ENCODE measurements at places on chromosomes 2 and 18.

- H3K27ac ChIP-seq, result no peak overlapping the region
- H3K4me1 ChIP-seq, result peaks cover 6% of the 10 kb centered on the region
- no peaks in the 10 kb centered on the region for H3K36me3 ChIP-seq
- H3K4me3 ChIP-seq, result no peak overlapping the region
Measured at GRCh38 chr2:99700482-99701398, 210.9 kb upstream of the REV1 start.

DNA sequence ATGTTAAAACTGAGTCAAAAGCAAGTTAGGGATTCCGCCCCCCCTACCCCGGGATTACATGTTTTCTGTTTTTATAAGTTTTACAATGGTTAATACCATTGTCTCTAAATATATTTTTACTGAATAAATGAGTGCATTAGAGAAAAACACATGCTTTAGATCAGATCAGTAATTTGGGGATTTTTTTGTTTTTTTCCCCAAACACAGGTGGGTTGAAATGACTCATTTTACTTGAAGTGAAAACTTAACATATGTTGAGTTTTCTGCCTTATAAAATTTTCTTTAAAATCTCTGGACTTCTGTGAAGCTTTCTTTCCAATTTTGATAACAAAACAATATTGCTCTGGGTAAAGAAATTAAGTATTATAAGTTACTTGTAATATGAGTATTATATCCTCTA lies 114.4 kb downstream of the AGPS start:
- H3K4me3 ChIP-seq, result no peak overlapping the region
- no peak overlapping the region for H3K27ac ChIP-seq

DNA sequence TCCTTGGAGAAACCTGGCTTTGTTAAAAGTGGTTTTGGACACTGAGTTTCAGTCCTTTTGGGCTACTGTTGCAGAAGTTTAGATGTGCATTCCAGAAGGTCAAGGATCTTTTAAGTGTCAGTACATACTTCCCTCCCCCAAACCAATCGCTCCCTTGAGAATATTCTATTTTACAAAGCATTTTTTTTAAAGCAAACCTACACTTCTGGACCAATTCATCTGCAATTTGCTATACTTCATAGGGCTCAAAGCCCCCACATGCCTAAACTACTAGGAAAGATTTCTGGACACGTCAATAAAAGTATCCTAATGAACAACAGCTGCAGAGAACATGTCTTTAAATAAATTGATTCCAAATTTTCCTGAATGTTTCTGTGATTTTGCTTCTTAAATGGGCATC lies 157.6 kb downstream of the RDH14 start:
- H3K4me1 ChIP-seq, result peaks cover 16% of the 10 kb centered on the region

DNA sequence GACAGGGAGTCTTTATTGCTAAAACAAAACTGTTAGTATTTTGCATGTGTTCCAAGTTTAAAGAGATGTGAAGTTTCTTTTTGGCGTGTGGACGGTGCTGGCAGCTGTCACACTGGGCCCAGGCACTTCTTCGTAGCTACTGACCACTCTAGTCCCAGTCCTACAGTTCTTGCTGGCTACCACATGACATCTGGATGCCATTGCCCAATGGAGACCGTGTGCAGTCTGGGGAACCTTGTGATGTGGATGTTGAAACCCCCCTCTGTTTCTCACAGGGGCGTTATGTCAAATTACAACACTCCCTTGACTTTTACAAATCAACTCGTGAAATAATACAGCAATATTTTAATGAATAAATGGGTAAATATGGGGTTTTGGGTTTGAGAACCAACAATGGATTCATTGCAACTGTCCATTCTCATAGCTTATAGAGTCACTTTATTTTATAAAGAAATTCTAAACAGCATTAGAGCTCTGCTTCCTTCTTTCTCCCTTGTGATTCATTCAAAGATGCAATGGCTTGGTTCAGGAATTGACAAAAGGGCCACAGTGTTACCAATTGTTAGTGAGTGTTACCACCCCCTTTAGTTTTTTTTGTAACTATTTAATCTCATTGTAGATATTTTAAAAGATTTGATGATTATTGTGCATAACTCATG lies 1.2 kb downstream of the GPD2 start:
- H3K4me3 ChIP-seq, result peak overlapping the region; percentile 88
- no peaks in the 10 kb centered on the region for H3K36me3 ChIP-seq
- DNase-seq, result no peak
- H3K4me1 ChIP-seq, result peaks cover 40% of the 10 kb centered on the region
- no peak overlapping the region for H3K27ac ChIP-seq

DNA sequence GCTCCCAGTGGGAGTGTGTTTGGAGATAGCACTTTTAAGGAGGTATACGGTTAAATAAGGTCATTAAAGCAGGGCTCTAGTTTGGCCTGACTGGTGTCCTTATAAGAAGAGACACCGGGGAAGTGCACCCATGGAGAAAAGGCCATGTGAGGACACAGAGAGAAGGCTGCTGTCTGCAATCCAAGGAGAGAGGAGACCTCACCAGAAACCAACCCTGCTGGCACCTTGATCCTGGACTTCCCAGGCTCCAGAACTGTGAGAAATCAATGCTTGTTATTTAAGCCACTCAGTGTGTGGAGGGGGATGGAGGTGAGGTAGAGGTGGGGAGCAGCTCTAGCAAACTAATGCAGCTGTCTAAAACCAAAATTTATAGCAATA lies 62.0 kb downstream of the RPL31 start:
- H3K4me1 ChIP-seq, result peaks cover 23% of the 10 kb centered on the region
- H3K27ac ChIP-seq, result no peak overlapping the region
- H3K36me3 ChIP-seq, result peaks cover 9% of the 10 kb centered on the region
- no peak for DNase-seq

DNA sequence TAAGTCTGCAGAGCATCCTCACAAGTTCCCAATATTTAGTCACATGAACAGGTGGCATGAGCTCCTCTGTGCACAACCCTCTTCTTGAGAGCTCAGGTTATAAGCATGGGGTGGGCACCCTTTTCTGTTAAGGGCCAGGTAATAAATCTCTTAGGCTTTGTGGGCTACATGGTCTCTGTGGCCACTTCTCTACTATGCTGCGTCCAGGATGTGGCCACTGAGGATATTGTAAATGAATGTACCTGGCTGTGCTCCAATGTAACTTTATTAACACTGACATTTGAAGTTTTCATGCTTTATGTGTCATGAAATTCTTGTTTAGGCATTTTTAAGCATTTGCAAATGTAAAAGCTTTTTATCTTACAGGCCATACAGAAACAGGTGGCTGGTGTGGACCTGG lies 116.8 kb upstream of the ST6GAL2 start:
- H3K4me1 ChIP-seq, result peaks cover 5% of the 10 kb centered on the region
- H3K27me3 ChIP-seq, result no peaks in the 10 kb centered on the region

DNA sequence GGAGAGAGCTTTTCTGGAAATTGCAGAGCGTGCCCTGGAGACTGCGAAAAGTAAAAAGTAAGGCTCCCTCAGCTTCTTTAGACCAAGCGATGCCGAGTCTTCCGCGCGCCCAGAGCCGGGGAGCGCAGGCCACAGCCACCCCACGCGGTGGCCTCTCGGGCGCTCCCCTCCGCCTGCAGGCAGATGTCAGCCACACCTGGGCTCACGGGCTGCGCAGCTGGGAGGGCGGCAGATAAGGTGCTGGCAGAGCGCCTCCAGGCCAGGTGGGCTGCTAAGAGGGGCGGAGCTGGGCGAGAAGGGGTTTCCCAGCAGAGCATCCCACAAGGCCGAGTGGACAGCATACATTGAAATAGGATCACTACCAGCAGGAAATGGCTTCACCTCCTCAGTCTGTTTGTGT lies 81.7 kb downstream of the ARHGEF4 start:
- H3K27me3 ChIP-seq, result no peaks in the 10 kb centered on the region
- H3K36me3 ChIP-seq, result no peaks in the 10 kb centered on the region
- peaks cover 16% of the 10 kb centered on the region for H3K4me1 ChIP-seq
- H3K4me3 ChIP-seq, result no peak overlapping the region
- H3K27ac ChIP-seq, result no peak overlapping the region
- peak; percentile 34 for DNase-seq

GRCh38 chr2:159683817-159684216 lies 28.5 kb upstream of the MARCHF7 start:
- no peak overlapping the region for H3K27ac ChIP-seq
- no peaks in the 10 kb centered on the region for H3K27me3 ChIP-seq
- H3K4me3 ChIP-seq, result no peak overlapping the region
- H3K4me1 ChIP-seq, result peaks cover 11% of the 10 kb centered on the region
- DNase-seq, result no peak

All from WTC11 (cell line).